ENCODE measurements at places on chromosomes 16 and 17. TPM values are rescaled to one million over a fixed set of nuclear protein-coding genes. Genes with fewer than 3 reads are reported as not detected.

Gene HOXB7
- total RNA-seq = not detected

Gene MYH2
- not detected for total RNA-seq

DNA sequence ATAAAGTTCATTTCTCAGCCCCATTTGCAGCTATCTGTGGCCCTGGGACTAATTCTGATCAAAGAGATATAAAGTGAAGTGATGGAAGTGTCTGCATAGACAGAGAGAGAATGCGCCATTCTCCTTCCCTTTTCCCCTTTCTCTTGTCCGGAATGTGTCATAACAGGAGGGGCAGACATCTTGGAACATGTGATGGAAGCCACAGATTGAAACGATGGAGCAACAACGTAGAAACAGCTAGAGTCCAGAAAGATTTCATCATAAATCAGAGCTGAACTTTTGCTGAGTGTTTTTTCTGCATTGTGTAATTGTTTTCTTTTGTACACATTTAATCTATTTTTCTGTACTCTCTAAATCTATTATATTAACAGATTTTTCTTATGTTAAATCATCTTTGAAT is 11.3 kb downstream of the ASGR1 start:
- peaks cover 6% of the 10 kb centered on the region for H3K27me3 ChIP-seq

Gene HSD17B1
- 1.3 TPM for total RNA-seq

- H3K27ac ChIP-seq = no peak overlapping the region
- H3K4me3 ChIP-seq = no peak overlapping the region
- no peaks in the 10 kb centered on the region for H3K27me3 ChIP-seq
- no peak for DNase-seq
These were observed 162.5 kb downstream of the PRKCA start for GRCh38 chr17:66464921-66465320.

Gene PTRH2
- total RNA-seq = 5.5 TPM

Measured in pancreas (tissue), 10 donors.